ENCODE measurements at places on chromosomes 1 and 21. TPM values are rescaled to one million over a fixed set of nuclear protein-coding genes. Genes with fewer than 3 reads are reported as not detected.
A peak's percentile ranks its signal among the peaks of the same experiment; 100 is the strongest.

- no peak for DNase-seq
These were observed 77.3 kb downstream of the RPE65 start for GRCh38 chr1:68372487-68372886.

DNA sequence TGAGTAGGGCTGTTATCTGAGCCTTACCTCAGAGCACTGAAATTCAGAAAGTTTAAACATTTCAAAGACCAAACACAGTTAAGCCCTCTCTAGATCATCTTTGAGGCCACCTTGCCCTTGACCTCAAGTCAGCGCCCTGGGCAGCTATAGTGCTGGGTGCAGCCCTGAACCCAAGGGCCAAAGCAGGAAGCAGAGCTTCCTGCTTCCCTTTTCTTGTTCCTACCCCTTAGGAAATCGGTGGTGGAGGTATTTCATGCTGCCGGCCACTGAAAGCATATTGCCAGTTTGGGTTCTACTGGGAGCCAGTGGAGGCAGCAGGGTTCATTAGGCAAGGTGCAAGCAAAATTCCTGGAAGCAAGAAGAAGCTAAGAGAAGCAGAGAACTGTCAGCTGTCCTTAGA, 26.1 kb downstream of the CD244 start:
- no peak for DNase-seq

DNA sequence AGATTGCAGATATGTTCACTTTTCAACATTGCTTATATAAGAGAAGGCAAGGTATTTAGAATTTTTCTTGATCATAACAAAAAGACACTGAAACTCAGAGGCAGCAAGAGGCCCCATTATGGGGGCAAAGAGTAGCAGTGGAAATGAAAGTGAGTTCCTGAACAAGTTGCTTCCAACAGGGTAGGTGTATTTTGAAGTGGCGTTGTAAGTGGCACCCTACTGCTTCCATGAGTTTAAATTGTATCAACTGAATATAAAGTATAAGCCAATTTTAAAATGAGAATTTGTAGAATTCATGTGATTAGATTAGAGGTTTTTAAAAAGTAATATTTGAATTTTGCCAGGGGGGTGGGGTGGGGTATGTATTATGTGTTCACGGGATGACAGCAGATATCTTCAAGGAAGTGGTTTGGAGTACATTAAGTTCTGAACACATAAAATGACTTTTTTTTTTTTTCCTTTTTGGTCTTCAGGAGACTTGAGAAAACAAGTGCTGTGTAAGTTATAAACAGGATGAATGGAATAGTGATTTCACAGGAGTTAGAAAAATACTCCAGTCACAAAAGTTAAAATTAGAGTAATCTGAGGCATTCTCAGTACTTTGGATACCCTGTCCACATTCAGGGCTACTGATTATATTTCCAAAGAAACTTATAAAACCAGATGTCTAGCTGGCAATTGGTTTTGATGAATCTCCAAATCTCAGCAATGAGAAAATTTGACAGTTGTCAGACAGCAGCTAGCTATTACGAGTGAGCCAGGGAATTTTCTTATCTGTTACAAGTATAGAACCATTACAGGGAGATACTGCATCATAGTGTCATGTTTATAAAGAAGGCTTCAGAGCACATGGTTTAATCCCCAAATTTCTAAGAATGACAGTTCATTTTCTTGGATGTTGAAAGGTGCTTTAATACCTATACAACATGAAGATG, 182.0 kb downstream of the ST6GALNAC3 start:
- no peak for DNase-seq

- no peak for DNase-seq
These were observed 26.3 kb downstream of the ZNF648 start for GRCh38 chr1:182035097-182035770.

GRCh38 chr1:207336559-207337467, 15.3 kb downstream of the CD55 start:
- DNase-seq = peak; percentile 62

Gene RPTN
- not detected for total RNA-seq

GRCh38 chr1:241470908-241471590, 48.5 kb downstream of the FH start:
- DNase-seq = no peak

Gene TMEM269
- 2.0 TPM for total RNA-seq

- DNase-seq = no peak
These were observed 47.0 kb upstream of the CSF1 start for GRCh38 chr1:109863667-109864046.

DNA sequence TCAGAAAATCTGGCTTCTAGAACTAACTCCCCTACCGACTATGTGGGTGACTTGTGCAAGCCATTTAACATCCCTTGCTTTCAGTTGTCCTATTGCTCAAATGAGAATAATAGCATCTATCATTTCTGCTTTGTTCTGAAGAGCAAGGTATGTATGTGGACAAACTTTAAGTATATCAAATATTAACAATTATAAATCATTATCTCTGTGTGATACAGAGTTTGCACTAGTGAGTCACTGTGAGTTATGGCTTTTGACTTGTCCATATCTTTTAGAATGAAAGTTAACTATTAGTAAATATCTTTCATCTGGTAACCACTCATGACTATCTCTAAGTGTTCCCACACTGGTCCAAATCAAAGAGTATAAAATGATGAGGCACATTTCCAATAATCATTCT, 812.9 kb upstream of the ADGRL2 start:
- DNase-seq = no peak

DNA sequence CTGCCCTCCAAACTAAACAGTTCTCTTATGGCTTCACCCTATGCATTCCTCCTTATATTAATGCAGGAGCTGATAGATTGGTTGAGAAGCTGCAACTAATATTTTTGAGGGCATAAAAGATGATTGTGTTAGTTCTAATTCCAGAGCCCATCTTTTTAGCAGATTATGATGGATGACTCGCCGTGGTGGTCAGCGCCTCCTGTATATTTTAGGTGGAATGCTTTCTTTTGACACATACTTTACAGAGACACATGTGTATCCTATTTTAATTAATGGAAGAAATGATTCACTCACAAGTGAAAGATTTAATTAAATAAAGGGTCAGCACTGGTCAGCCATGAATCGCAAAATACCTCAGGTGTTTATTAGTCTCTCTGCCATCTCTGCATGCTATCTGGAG, 120.7 kb downstream of the TM2D1 start:
- DNase-seq = no peak

- peak; percentile 74 for DNase-seq
These were observed 14.1 kb downstream of the ENTREP3 start for GRCh38 chr1:155241069-155241679.

Gene UTP25
- 12.2 TPM for total RNA-seq

DNA sequence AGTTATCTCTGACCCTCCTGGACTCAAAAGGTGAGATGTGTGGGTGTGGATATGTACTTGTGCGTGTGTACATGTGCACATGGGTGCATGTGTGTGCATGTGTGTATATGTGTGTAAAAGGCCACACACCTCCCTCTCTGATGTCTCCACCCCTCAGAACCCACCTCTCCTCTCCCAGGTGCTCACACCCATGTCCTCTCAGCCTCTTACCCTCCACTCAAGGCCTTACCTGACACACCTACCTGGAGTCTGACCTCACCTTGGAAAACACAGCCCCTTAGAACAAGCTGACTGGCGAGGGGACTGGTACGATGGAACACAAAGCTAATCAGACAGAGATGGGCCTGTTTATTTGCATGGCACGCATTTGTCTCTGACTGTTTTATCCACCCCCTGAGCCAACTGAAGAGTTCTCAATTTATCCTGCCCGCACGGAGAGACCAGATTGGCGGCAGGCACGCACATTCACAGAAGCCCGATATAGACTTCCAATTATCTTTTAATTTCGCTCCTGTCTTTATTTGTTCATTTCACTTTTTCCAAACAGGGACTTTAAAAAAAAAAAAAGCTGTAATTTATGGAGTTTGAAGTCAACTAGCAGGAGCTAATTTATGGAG, 6.1 kb upstream of the KLHDC7A start:
- DNase-seq = no peak

Gene GABPB2
- 13.7 TPM for total RNA-seq

DNA sequence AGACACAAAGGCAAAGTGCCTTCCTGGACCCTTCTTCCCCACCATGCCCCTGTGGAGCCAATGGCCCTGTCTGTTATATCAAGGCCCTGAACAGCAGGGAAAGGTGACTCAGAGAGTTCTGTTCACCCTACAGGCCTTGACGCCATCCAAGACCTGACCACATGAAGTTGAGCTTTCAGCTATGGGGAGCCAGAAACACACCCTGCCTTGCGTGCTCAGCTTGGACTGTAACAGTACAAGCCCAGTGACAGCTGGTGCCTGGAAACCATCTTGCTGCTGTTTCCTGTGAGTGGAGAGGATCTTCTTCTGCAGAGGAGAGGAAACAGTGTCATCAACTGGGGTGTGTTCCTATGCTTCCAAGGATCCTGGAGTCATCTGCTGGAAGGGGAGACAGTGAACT, 165.0 kb upstream of the IRF2BP2 start:
- no peak for DNase-seq

Gene NKAIN1
- total RNA-seq = not detected

- no peak for DNase-seq
These were observed 5.6 kb downstream of the COL8A2 start for GRCh38 chr1:36119456-36119855.

Gene FMO3
- not detected for total RNA-seq

DNA sequence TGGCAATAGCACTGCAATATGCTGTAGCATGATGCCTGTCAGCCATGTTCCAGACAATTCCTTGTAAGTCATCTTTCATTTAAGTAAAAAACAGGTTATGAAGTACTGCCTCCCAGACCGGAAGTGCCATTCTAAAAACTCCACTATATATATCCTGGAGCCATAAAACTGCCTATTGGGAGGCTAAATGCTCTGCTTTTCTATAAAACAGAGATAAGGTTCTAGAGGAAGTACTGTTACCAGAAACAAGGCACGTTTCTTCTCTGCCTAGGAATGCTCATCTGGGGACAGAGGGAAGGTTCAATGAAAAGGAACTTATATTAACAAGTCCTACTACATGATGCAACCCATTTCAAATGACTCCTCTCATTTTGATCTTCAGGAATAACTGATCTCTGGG, 66.8 kb downstream of the GPR137B start:
- DNase-seq = no peak
